Ovary (tissue), 10 donors: ENCODE measurements at places on chromosomes 16 and 17. TPM values are rescaled to one million over a fixed set of nuclear protein-coding genes. Genes with fewer than 3 reads are reported as not detected.

CDK5R1 gene
- total RNA-seq, result 2.0 TPM

ECI1 gene
- 66.3 TPM for total RNA-seq

GPR139 gene
- not detected for total RNA-seq

MARVELD3 gene
- 0.48 TPM for total RNA-seq

DNA sequence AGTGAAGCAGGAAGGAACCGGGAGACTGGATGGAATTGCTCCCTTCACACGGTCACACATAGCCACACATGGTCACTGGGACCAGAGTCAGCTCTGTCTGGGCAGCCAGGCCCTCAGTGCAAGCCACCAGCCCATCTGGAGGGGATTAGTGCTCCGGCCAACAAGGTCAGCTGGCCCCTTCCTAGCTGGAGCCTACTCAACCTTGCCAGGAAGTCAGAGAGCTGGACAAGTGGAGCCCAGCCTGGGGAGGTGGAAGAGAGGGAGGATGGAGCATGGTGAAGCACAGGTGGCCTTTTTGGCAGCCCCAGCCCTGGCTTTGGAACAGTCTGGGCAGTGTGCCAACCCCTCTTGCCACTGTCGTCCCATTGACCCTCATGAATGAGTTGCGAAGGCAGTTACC lies 3.7 kb upstream of the CACNA1G start:
- DNase-seq, result no peak
- H3K4me1 ChIP-seq, result peaks cover 9% of the 10 kb centered on the region
- H3K27me3 ChIP-seq, result no peaks in the 10 kb centered on the region
- no peaks in the 10 kb centered on the region for H3K36me3 ChIP-seq
- H3K4me3 ChIP-seq, result no peak overlapping the region
- H3K27ac ChIP-seq, result no peak overlapping the region

GRCh38 chr17:73247726-73248125 lies 14.0 kb downstream of the CPSF4L start:
- no peaks in the 10 kb centered on the region for H3K36me3 ChIP-seq
- no peaks in the 10 kb centered on the region for H3K4me1 ChIP-seq
- H3K27ac ChIP-seq, result no peak overlapping the region
- H3K4me3 ChIP-seq, result no peak overlapping the region
- DNase-seq, result no peak

DNA sequence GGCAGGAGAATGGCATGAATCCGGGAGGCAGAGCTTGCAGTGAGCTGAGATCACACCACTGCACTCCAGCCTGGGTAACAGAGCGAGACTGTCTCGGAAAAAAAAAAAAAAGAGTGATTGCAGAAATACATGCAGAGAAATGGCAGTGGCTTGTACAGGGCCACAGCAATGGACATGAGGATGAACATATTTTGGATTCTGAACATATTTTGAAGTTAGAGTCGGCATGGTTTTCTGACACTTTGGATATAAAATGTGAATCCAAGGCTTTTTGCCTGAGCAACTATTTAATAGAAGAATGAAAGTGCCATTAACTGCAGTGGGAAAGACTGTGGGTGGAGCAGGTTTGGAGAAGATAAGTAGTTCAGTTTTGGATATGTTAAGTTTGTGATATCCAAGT lies 35.8 kb downstream of the CPD start:
- H3K36me3 ChIP-seq, result no peaks in the 10 kb centered on the region
- DNase-seq, result no peak
- no peaks in the 10 kb centered on the region for H3K27me3 ChIP-seq
- H3K4me3 ChIP-seq, result no peak overlapping the region
- H3K27ac ChIP-seq, result no peak overlapping the region
- no peaks in the 10 kb centered on the region for H3K4me1 ChIP-seq

ACBD4 gene
- 20.4 TPM for total RNA-seq

- no peaks in the 10 kb centered on the region for H3K36me3 ChIP-seq
- no peaks in the 10 kb centered on the region for H3K27me3 ChIP-seq
- H3K27ac ChIP-seq, result no peak overlapping the region
- H3K4me1 ChIP-seq, result peaks cover 7% of the 10 kb centered on the region
Observed at GRCh38 chr16:57530104-57530521, 6.3 kb downstream of the CCDC102A start.

DLX4 gene
- total RNA-seq, result not detected

GRCh38 chr17:38458521-38458920 lies 30.3 kb downstream of the ARHGAP23 start:
- H3K27me3 ChIP-seq, result no peaks in the 10 kb centered on the region
- no peak overlapping the region for H3K27ac ChIP-seq
- H3K4me1 ChIP-seq, result peaks cover 9% of the 10 kb centered on the region
- no peak overlapping the region for H3K4me3 ChIP-seq

AATF gene
- total RNA-seq, result 48.2 TPM

WNK4 gene
- total RNA-seq, result 1.5 TPM

FBXO39 gene
- 0.72 TPM for total RNA-seq

TSPAN10 gene
- total RNA-seq, result 1.2 TPM

- H3K27ac ChIP-seq, result no peak overlapping the region
- no peak overlapping the region for H3K4me3 ChIP-seq
- DNase-seq, result no peak
- no peaks in the 10 kb centered on the region for H3K27me3 ChIP-seq
- H3K36me3 ChIP-seq, result no peaks in the 10 kb centered on the region
Observed at GRCh38 chr17:35368081-35368830, 5.2 kb downstream of the SLFN11 start.
